ENCODE measurements at places on chromosomes 12 and 14. TPM values are rescaled to one million over a fixed set of nuclear protein-coding genes. Genes with fewer than 3 reads are reported as not detected.

Gene KRT73
- not detected for total RNA-seq

GRCh38 chr12:115857923-115858322 lies 419.6 kb downstream of the MED13L start:
- H3K27ac ChIP-seq: no peak overlapping the region
- no peak for DNase-seq
- no peaks in the 10 kb centered on the region for H3K27me3 ChIP-seq
- H3K36me3 ChIP-seq: no peaks in the 10 kb centered on the region

DNA sequence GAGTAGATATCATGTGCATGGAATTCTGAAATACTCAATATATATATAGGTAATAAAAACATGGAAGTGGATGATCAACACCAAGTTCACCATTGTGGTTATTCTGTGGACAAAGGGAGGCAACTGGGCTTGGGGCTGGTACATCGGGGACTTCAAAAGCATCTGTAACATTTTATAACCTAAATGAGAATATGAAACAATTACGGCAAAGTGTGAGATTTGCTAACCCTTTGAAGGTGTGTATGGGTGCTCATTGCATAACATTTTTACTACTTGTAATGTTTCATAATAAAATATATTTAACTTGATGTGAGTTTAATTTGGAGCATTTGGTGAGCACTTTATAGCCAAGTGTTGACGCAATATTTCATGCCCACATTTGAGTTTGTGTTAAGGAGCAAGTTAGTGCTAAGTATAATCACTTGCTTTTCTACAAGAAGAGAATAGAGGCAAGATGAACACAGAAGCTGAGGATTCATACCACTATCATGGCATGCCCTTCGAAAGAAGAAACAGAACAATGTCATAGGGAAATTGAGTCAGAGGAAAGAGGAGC lies 109.3 kb downstream of the NTN4 start:
- no peak overlapping the region for H3K27ac ChIP-seq
- H3K4me3 ChIP-seq: no peak overlapping the region
- H3K4me1 ChIP-seq: no peaks in the 10 kb centered on the region
- H3K27me3 ChIP-seq: no peaks in the 10 kb centered on the region
- peaks cover 7% of the 10 kb centered on the region for H3K36me3 ChIP-seq

DNA sequence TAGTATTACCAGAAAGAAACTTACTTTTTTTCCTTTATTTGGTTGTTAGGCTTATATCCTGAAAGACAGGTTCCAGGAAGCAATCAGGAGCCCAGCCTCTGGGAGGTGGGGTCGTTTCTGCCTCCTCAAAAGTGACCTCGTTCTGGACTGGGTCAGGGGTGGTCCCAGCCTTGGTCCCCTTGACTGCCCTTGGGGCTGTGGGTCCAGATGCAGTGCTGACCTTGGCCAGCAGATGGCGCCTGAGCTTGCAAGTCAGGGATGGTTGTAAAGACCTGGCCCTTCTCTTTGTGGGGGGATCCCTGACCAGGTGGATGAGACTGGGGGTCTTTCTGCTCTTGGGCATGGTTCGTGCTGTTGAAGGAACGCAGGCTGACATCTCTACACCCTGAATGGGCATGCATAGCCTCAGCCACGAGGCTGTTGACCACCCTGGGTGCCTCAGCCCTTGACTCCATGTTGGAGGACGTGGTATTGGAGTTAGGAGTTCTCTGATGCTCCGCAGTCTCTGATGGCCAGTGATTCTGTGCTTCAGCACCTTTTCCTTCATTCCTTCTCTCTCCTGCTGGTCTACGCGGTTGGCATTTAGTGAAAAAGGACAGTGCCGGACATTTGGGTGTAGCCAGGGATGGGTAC lies 62.4 kb downstream of the ADCK1 start:
- no peaks in the 10 kb centered on the region for H3K27me3 ChIP-seq
- H3K36me3 ChIP-seq: no peaks in the 10 kb centered on the region
- peak; percentile 85 for DNase-seq
- no peak overlapping the region for H3K4me3 ChIP-seq
- H3K4me1 ChIP-seq: no peaks in the 10 kb centered on the region
- H3K27ac ChIP-seq: no peak overlapping the region

DNA sequence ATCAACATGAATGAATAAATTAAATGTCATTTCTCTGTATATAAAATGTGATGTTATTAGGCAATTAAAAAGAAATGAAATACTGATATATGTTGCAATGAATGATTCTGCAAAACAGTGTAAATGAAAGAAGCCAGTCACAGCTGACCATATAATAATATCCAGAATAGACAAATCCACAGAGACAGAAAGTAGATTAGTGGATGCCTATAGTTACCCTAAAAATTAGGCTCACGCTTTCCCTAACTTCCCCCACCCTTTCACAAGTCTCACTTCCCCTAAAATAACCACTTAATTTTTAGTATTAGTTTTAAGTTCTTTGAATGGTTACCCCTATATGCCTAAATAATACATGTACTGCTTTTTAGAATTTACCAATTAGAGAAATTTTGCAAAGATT lies 348.9 kb upstream of the FAR2 start:
- H3K4me1 ChIP-seq: no peaks in the 10 kb centered on the region
- H3K27me3 ChIP-seq: no peaks in the 10 kb centered on the region
- no peak overlapping the region for H3K4me3 ChIP-seq
- H3K27ac ChIP-seq: no peak overlapping the region

Gene PAWR
- total RNA-seq: 190 TPM

DNA sequence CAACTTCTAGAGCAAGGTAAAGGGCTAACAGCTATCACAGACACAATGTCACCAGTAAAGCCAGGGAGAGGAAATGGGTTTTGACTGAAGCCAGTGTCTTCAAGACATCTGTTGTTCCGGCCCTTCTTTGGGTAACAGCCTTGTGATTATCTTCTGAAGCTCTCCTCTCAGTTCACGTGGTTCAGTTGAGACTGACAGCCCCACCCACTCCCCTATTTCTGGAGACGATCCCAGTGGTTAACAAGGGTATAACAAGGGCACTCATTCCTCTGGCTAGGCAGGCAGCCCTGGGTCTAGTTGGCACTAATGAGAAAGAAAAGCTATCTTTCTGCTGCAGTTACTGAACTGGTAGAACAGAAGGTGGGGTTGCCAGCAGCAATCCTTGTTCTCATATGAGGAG lies 6.9 kb downstream of the GNPTAB start:
- H3K4me1 ChIP-seq: peaks cover 10% of the 10 kb centered on the region
- H3K27ac ChIP-seq: no peak overlapping the region
- H3K4me3 ChIP-seq: no peak overlapping the region
- H3K27me3 ChIP-seq: no peaks in the 10 kb centered on the region
- peak; percentile 81 for DNase-seq

Gene CCNB1IP1
- total RNA-seq: 165 TPM

DNA sequence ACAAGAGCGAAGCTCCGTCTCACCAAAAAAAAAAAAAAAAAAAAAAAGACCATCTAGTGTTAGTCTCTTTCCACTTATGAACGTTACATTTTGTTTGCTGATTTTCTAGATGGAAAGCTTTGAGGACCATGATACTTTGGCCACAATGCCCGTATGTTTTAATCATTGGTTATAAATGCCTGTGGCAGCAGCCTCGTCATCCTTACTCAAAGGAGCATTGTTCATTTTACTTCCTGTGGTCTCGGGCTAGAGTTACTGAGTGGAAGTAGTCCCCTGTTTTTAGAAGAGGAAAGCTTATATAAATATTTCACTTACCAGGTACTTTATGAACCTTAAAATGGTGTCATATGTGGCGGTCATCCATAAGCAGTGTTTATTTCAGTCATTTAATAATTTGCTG lies 359.9 kb downstream of the AEBP2 start:
- no peak for DNase-seq
- H3K4me1 ChIP-seq: no peaks in the 10 kb centered on the region
- H3K27ac ChIP-seq: no peak overlapping the region
- H3K27me3 ChIP-seq: no peaks in the 10 kb centered on the region
- peaks cover 4% of the 10 kb centered on the region for H3K36me3 ChIP-seq
- H3K4me3 ChIP-seq: no peak overlapping the region

GRCh38 chr14:91327250-91327595 lies 82.7 kb upstream of the GPR68 start:
- H3K36me3 ChIP-seq: peaks cover 4% of the 10 kb centered on the region
- no peaks in the 10 kb centered on the region for H3K27me3 ChIP-seq
- no peak overlapping the region for H3K27ac ChIP-seq

Gene IAPP
- total RNA-seq: not detected

Data from H9 (cell line).